ENCODE measurements at places on chromosomes 4 and X.

DNA sequence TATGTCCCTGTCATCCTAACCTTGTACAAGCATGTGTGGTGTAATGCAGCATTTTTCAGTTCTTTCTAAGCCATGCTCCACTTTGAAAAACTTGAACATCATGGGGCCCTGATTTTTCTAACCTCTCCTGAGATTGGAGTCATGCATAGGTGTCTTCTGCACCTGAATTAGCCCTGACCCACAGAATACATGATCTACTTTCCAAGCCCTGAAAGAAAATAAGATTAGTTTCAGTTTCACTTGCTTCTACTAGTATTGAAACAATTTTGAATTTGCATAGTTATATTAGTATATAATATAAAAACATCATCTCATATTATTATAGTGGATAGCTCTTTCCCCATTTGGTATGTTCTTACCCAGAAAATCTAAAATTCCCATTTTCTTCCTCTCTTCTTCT lies 178.2 kb downstream of the HS3ST1 start:
- DNase-seq: no peak

- DNase-seq: peak; percentile 88
Measured at GRCh38 chr4:186685767-186686183, 37.9 kb downstream of the FAT1 start.

GRCh38 chrX:1484638-1485019 lies 31.9 kb upstream of the ASMTL start:
- DNase-seq: no peak

GRCh38 chr4:67714955-67715354 lies 14.0 kb upstream of the UBA6 start:
- no peak for DNase-seq

DNA sequence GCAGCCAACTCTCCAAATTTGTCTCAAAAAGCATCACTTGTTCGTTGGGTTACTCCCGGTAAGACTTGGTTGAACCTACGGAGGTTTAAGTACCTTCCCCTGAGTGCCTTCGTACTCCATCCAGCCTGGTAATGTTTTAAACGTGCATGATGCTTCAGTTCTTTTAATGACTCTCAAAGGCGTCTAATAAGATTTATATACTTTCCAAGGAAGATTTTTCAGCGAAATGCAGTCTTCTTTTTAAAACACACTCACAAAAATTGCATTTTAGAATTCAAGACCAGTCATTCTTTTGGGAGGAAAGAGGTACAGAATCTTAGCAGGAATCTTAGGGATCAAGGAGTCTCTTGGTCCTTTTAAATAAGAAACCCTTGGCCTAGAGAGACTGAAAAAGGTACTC lies 430 bp upstream of the TRPC3 start:
- no peak for DNase-seq

DNA sequence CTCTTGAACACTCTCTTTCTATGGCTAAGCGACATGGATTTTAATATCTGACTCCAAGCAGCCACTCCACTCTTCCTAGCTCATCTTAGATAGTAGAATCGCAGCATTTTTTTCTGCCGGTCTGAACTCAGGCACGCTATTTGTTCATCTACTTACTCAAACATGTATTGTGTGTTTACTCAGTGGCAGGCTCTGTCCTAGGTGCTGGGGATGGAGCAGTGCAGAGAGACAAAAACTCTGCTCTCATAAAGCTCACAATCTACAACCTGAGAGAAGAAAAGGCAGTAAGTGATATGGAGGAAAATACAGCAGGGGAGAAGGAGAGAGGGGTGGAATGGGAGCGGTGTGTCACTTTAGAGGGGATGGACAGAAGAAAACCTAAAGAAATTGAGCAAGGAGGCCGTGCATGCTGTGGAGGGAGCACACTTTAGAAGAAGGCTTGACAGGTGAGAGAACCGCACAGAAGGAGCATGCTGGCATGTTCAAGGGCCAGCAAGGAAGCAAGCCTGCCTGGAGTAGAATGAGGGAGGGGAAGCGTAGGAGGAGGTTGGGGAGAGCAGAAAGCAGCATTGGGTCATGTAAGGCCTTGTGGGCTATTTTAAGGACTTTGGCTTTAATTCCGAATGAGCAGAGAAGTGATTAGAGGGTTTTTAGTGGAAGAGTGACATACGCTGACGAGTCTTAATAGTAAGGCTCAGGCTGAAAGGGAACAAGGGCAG lies 132.0 kb downstream of the ANK2 start:
- no peak for DNase-seq

DNA sequence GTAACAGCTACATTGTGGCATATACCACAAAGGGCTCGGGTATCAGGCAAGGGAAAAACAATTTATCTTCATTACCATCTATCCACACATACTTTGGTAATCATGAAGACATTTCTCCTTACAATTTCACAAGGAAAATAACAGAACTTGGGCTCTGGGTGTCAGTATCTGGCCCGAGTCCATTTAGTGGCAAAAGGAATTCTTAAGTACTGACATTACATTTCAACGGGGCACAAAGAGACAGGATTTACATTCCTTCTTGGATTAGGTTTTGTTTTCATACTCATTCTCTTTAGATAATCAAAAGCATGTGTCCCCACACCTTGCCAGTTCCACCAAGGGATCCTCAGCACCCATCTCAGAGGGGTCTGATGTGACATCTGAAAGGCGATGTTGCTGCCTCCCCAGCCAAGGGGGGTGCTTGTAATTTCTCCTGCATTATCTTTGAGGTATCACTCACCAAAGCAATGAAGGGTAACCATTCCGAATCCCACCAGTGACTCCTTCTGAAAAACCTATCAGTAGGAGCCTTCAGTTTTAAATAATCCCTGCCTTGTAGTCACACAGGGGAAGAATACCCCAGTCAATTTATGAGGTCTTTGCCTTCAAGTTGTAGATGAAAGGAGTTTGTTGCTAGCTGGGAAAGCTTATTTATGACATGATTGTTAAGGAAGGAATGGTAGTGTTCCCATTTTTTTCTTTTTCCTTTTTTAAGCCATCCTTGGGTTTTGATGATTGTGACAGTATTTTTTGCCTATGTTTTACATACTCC lies 118.6 kb downstream of the PALLD start:
- no peak for DNase-seq

GRCh38 chrX:84363663-84364062 lies 138.6 kb downstream of the HDX start:
- DNase-seq: no peak

GRCh38 chr4:24519649-24520048 lies 64.7 kb downstream of the DHX15 start:
- no peak for DNase-seq

DNA sequence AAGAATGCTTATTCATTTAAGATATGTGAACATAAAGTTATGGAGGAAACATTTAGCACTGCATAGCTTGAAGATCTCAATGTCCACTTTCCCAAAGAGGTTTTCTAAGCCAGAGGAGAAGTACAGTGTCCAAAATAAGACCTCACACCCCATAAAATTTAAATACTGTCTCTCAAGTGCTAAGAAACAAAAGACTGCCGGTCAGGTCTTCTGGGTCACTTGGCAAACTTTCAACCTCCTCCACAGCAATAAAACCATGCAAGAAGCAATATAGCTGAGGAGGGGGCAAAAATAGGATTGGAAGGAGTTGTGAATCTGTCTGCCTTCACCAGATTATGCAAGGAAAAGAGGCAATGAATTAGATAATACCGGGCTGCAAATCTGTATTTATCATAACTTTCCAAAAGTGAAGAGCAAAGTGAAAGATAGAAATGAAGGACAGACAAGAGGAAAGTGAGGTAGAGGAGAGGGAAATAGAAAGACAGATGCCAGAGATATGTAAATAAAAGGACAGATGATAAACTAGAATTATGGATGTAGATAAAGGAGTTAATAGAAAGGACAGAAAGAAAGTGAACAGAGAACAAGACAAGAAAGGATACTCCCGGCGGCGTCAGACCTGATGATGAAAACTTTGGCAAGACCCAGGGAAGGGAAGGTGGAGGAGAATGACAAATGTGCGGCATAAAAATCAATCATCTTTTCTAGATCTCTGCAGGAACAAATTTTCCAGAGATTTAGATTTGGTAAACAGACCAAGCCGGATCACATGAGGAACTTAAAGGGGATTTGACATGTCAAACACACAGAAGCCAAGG lies 152.7 kb upstream of the FAM241A start:
- no peak for DNase-seq

- DNase-seq: peak; percentile 89
Measured at GRCh38 chrX:65690057-65690855, 22.8 kb downstream of the MSN start.

DNA sequence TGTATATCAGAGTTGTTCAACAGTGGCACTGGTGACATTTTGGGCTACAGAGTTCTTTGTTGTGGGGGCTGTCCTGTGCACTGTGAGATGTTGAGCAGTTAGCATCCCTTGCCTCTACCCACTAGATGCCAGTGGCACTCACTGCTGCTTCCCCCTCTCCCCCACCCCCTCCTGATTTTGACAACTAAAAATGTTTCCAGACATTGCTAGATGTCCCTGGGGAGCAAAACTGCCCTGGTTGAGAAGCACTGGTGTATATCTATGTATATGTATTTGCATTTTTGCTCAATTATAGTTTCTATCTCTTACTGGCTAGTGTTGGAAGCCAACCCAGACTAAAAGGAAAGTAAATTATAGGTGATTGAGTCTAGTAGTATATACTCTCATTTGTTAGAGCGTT lies 2.4 kb downstream of the TMEM131L start:
- DNase-seq: no peak

DNA sequence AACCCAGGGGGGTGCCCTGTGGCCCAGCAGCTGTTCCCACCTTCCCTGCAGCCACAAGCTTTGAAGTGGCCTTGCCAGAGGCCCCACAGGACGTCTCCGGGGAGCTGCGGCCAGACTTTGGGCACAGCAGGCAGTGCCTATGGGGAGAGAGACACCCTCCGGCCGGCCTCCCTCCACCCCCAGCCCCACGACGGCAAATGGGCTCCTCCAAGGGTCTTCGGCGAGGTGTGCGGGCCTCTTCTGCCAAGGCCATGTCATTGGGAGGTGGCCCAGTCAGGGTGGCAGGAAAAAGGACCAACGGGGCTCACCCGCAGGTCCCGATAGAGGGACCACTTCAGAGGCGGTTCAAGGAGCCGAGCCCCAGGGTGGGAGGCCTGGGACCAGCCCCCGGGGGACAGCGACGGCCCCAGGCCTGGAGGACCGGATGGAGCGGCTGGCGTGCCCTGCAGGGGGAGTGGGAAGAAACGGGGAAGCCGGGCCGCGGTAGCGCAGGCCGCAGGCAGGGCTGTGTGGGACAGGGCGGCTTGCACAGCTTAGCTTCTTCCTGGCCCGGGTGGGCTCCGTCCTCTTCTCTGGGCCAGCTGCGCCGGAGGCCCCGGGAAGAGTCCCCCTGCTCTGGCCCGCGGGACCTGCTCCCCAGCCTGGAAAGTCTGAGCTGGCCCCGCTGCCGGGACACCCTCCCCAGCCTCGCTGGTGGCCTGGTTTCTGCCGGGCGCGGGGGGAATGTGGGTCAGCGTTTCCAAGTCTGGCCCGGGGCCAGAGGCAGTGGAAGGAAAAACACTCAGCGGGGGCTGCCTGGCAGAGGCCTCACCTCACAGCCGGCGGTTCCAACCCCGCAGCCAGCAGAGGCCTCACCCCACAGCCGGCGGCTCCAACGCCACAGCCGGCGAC lies 21.9 kb upstream of the SPON2 start:
- no peak for DNase-seq

- no peak for DNase-seq
Measured at GRCh38 chr4:123659262-123659661, 262.7 kb downstream of the SPRY1 start.

- no peak for DNase-seq
Measured at GRCh38 chr4:79904331-79904730, 168.7 kb downstream of the ANTXR2 start.

DNA sequence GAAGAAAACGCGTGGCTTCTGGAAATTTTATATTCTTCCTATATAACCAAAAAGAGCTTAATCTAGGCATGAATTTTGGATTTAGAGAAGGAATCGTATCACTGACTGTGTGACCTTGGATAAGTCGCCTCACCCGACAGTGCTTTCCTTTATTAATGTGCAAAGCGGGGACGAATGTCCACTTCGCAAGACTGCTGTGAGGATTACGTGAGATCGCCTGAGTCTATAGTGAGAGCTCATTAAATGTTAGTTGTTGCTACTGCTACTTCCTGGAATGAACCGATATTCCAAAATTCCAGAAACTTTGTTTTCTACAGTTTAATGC lies 448 bp upstream of the TBC1D8B start:
- DNase-seq: no peak

- DNase-seq: peak; percentile 15
Measured at GRCh38 chr4:114926583-114926982, 186.8 kb downstream of the NDST4 start.

- no peak for DNase-seq
Measured at GRCh38 chr4:10017037-10017893, 4.0 kb downstream of the SLC2A9 start.

GRCh38 chr4:117162976-117163375 lies 77.6 kb upstream of the TRAM1L1 start:
- DNase-seq: no peak

DNA sequence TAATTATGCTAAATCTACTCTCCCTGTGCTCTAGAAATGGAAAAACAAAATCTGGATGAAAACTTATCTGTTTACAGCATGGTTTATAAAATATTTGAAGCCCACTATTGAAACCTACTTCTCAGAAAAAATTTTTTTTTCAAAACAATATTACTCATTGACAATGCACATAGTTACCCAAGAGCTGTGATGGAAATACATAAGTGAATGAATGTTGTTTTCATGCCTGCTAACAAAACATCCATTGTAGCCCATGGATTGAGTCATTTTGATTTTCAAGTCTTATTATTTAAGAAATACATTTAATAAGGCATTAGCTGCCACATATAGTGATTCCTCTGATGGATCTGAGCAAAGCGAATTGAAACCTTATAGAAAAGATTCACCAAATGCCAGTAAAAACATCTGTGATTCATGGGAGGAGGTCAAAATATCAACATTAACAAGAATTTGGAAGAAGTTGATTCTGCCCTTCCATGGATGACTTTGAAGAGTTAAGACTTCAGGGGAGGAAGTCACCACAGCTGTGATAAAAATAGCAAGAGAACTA lies 144.7 kb upstream of the HHIP start:
- DNase-seq: peak; percentile 92

DNA sequence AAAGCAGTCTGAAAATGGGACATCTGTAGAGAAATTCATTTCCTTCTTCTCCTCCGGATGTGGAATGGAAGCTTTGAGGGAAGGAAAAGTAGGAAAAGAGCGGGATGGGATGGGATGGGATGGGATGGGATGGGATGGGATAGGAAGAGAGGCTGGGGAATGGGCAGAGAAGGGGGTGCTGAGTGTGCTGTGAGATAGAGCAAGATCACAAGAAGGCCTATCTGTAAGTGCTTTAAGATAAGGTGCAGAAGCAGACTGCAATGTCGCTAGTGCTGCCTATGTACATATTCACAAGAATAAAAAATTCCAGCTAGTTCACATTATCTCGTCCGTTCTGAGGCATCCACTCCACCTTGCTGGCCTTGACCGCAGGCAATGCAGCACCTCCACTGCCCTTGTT lies 86.2 kb downstream of the IRF2 start:
- no peak for DNase-seq

DNA sequence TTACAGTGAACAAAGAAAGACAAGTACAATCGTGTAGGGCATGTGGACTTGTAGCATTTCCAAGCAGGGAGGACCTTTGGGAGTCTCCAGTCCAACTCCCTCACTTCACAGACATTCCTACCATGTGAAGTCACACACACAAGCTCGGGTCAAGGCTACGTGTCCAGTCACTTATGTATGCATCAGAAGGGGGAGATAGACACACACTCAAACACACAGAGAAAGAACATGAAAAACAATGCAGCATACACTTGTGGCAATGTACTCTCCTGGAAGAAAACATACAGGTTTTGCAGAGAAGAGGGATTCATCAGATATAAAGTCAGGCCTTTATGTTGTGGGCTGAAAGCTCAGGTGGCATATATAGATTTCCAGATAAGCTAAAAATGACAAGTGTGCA lies 136.1 kb upstream of the MID1 start:
- DNase-seq: no peak

- DNase-seq: no peak
Measured at GRCh38 chrX:68918202-68918601, 89.4 kb downstream of the EFNB1 start.
